Psoas muscle (tissue), 8 donors: ENCODE measurements at places on chromosomes 4 and X.

DNA sequence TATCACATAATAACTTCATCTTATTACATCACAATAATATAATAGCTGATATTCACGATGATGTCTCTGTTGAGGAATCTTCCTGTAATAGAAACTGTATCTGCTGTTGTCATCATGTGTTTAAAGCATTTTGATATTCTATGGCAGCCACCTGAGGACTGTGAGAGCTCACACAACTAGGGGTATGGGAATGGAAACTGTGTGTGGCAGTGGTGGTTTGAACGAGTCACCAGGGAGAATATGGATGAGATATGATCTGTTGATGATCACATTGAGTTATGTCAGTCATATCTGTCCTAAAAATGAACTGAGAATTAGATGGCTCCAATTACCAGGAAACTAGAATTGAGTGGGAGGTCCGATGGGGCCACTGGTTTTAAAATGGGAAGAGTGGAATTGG is 169.6 kb downstream of the MID1IP1 start:
- no peak for DNase-seq

DNA sequence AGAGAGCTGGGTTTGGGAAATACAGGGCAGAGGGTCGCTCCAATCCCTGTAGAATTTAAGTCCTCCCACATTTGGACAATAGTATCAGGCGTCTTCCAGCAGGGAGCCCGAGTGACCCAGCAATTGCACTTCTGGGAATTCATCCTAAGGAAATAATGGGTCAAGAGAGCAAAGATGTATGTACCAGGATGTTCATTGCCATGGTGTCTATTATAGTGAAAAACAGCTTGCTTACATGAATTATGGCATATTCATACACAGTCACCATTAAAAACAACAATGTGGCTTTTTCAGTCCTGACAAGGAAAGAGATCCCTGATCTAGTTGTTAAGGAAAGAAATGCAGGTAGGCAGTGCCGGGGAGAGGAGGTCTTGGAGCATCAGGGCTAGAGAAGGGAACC is 167.7 kb downstream of the PJA1 start:
- DNase-seq = no peak

- no peak for DNase-seq
These were observed 41.9 kb upstream of the SOD3 start for GRCh38 chr4:24753519-24753918.

- DNase-seq = no peak
These were observed 38.6 kb downstream of the CFAP299 start for GRCh38 chr4:80374180-80374579.

DNA sequence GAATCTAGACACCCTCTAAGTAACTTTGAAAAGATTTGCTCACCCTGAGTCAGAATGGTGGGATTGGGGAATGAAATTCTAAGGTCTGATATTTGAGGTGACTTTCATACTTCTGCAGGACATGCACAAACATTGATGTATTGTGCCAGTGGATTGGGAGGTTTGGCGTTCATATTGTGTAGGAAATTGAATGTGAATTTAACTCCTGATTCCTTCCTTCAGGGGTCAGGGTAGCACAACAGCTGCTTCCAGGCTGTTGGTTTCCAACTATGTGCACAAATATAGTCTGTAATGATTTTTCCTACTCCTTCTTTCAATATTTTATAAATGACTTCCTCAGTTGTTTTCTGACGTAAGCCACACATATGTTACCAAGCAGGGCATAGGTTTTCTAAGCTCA is 3.1 kb downstream of the IL1RAPL1 start:
- DNase-seq = no peak

DNA sequence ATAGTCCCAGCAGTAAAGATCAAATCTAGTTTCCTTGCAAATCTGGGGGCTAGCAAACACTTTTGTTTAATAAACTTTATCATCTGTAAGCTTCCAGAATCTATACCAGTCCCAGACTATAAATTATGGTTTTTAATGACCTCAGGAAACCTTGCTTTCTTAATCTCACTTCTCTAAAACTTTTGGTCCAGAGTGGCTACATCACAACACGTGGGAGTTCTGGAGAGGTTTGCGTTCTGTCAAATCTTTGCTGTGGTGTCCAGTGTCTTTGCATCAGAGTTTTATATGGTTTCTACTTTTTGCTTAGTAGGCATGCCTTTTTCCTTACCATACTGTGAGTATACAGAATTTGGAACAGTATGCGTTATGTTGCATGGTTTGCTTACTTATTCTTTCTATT is 193.9 kb downstream of the ANK2 start:
- no peak for DNase-seq

GRCh38 chr4:149768477-149768876 is 47.2 kb downstream of the IQCM start:
- DNase-seq = no peak

- no peak for DNase-seq
These were observed 84.5 kb downstream of the HPGD start for GRCh38 chr4:174437749-174438148.

DNA sequence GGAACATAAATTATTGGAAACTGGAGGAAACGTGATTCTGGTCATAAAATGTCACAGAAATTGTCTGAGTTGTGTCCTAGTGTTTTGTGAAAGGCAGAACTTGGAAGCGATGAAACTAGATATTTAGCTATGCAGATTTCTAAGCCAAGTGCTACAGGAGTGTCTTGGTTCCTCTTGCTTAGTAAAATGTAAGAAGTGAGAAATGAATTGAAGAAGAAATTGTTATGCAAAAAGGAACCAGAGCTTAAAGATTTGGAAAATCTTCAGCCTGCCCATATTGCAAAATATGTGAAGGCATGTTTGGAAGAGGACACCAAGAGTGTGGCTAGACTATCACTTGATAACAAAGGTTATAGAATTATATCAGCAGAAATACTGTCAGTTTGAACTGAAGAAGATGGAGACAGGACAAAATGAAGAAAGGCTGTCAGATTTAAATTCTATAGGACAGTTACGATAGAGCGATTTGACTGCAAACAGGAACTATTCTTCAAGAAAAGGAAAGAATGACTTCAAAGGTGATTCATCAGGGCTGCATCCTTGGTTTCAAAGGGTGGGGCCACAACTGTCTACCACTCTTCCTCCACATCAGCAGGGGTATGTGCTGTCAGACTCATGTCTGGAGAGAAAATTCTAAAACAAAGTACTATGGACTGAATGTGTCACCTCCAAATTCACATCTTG is 9.4 kb upstream of the CDS1 start:
- no peak for DNase-seq

GRCh38 chr4:79611026-79611425 is 203.0 kb upstream of the GK2 start:
- no peak for DNase-seq

- no peak for DNase-seq
These were observed 1.5 kb downstream of the FRYL start for GRCh38 chr4:48778431-48779094.

GRCh38 chrX:8980756-8981155 is 53.2 kb downstream of the FAM9B start:
- no peak for DNase-seq

GRCh38 chrX:25028726-25029125 is 13.0 kb upstream of the ARX start:
- no peak for DNase-seq

GRCh38 chrX:122501652-122502051 is 682.4 kb upstream of the GRIA3 start:
- DNase-seq = no peak

DNA sequence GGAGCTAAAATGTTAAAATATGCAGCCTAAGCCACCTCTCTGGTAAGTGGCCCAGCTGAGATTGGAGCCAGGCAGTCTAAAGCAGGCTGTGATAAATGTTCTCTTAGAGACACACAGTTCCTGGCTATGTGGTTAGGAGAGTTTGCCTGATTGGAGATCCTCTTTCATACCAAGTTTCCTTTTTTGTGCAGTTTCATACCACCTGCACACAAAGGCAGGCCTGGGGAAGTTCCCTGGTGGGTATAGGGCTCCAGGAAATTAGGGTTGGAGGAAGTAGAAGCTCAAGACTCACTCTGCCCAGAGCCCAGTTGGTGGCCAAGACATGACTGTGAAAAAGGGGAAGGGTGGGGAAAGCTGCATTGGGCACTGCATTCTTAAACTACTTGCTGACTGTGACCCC is 16.9 kb downstream of the CYBB start:
- DNase-seq = no peak

DNA sequence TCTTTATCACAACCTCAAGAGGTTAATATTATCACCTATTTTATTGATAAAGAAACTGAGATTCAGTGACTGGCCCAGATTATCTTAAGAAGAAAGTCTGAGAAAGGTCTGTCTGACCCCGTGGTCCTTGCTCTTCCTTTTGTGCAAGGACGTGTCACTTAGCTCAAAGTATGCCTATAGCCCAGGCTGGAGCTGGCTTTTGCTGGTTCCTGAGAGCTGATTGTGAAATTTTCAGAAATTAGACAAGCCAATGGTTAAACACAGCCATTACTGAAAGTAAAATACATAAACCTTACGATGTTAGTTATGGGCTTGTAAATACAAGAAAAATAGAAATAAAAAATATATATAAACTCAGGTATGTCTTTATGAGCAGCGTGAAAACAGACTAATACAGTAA is 70.1 kb downstream of the CHRNA9 start:
- DNase-seq = no peak
